ENCODE measurements at places on chromosomes 13 and 19.

DNA sequence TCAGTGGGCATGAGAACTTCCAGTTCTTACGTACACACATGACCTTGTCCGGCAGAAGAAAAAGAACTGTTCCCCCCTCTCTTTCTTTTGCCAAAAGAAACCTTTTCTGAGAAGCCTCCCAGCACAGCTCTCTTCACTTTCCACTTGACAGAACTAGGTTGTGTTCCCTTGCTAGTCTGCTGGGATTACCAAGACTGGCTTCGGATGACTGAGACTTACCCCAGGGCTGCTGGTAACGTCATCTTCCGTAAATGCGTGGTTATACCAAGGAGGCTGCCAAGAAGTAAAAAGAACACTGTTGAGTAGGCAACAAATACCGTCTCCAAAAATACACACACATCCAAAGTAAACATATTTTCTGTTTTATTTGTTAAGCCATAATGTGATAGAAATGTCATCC is 908.2 kb downstream of the EFNB2 start:
- no peak for DNase-seq

- no peak for DNase-seq
Observed at GRCh38 chr13:26705536-26705935, 55.0 kb downstream of the GPR12 start.

- DNase-seq = no peak
Observed at GRCh38 chr13:27627380-27627779, 5.7 kb downstream of the POLR1D start.

GRCh38 chr19:6744381-6745301 is 5.2 kb downstream of the TRIP10 start:
- DNase-seq = no peak

GRCh38 chr19:32241932-32242710 is 103.3 kb upstream of the ZNF507 start:
- DNase-seq = no peak

- DNase-seq = no peak
Observed at GRCh38 chr13:23574421-23575145, 4.4 kb downstream of the TNFRSF19 start.

DNA sequence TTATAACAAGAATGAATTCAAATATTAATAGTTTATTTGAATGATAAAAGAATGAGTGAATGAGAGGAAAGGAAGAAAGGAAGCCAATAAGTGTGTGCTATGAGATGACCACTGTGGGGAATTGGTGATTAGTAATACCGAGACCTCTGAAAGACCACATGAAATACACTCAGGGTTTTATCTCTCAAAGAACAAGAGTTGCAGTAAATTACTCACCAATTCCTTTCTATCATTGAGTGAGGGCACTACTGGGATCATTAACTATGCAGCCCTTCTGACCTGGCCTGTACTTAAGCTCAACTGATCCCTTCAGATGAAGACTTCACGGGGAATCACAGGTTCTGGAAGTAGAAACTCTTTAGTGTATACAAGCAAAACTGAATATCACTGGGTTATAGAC is 1636.1 kb downstream of the SLITRK5 start:
- no peak for DNase-seq

DNA sequence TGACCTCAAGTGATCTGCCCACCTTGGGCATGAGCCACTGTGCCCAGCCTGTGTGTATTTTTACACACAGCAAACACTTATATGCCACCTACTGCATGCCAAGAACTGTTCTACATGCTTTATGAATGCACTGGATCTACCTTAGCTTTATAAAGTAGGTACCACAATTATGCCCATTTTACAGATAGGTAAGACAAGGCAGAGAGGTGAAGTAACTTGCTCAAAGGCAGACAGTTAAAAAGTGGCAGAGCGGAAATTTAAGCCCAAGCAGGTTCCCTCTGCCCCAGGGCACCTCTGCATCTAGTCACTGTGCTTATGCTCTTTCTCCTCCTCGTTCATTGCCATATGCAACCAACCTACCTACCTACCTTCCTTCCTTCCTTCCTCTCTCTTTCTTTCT is 10.5 kb downstream of the ADAMTS10 start:
- DNase-seq = no peak

- no peak for DNase-seq
Observed at GRCh38 chr19:29119590-29119989, 93.4 kb downstream of the UQCRFS1 start.
